ENCODE measurements at places on chromosomes 12 and 14.

DNA sequence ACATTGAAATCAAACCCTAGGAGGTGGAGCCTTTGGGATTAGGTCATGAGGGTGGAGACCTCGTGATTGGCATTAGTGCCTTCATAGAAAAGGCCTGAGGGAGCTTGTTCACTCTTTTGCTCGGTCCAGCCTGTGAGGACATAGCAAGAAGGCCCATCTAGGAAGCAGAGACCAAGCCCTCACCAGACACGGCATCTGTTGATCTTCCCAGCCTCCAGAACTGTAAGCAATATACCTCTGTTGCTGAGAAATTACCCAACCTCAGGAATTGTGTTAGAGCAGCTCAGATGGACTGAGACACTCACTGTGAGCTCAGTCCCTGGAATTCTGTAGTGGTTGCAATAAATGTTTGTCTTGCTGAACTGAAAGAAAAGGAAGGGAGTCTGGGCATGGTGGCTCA is 116.2 kb upstream of the MAP1LC3B2 start:
- no peak for DNase-seq

DNA sequence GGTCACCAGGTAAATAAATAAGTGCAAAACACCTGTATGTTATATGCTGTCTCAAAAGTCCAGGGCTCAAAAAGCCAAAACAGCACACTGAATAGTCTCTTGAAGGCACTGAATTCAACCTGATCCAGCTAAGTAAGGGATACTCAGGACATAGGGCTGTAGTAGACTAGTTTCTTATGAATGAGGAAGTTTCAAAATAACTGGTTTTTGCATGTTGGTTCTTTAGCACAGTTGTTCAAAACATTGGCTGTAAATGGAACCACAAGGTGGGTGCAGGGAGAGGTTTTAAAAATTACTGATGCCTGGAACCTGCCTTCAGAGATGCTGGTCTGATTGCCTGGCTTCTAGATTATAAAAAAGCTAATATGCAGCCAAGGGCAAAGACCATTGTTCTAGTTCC is 34.1 kb downstream of the NDUFA12 start:
- DNase-seq: no peak

DNA sequence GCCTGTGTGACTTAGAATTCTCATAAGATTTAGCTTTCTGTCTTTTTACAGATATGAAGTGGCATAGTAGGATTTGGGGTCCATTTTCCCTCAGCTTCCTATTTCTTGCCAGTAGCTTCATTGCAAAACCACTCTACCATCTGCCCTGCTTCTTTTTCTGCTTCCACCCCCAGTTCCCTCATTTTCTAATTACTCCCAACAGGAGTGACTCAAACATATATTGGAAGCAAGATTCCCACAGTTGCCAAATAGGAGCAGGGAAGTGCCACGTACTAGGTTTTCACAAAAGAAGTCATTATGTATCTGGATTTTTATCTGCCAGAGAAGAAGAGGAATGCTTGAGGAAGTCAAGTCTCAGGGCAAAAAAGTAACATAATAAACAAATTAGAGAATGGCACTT is 64.1 kb downstream of the ANO4 start:
- no peak for DNase-seq

- DNase-seq: no peak
Measured at GRCh38 chr12:116794725-116795124, 56.6 kb downstream of the RNFT2 start.

DNA sequence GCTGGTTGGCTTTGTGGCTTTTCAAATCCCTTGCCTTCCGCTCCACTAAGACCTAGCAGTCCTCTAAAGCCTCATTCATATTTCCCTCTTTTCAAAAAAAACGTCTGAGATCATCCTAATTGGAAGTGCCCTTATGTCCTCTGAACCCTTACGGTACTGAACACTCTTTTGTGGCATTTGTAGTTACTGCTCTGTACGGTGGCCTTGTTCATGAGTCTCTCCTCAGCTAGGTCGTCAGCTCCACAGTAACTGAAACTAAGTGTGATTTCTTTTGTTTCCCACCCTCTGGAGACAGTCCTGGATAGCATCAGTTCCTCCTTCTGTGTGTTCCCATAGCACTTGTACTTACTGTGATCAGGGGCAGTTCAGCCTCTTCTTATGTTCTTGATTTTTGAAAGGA is 49.7 kb downstream of the DAAM1 start:
- DNase-seq: no peak

GRCh38 chr12:3302401-3303041 is 188.5 kb upstream of the PRMT8 start:
- DNase-seq: no peak

DNA sequence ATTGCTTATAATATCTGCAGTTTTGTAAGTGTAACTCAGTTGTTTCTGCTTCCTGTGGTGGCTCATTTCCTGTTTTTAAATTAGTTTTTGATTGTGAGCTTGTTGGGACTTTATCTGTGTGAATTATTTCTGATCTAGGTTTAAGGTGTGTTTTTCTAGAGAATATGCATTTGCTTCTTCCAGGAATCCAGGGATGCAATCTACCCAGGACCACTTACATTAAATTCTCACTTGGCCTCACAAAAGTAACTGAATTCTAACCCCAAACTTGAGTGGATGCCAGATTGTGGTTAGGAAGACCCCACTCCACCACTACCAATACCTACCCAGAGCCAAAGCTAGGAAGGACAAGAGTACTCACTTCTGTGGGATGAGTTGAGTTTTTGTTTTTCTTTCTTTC is 11.9 kb downstream of the STYX start:
- no peak for DNase-seq

GRCh38 chr14:68824517-68825347 is 31.9 kb upstream of the ZFP36L1 start:
- DNase-seq: no peak

- peak; percentile 23 for DNase-seq
Measured at GRCh38 chr12:47078733-47079467, 521 bp upstream of the PCED1B start.

- DNase-seq: no peak
Measured at GRCh38 chr14:38544776-38545175, 288.9 kb upstream of the CLEC14A start.

DNA sequence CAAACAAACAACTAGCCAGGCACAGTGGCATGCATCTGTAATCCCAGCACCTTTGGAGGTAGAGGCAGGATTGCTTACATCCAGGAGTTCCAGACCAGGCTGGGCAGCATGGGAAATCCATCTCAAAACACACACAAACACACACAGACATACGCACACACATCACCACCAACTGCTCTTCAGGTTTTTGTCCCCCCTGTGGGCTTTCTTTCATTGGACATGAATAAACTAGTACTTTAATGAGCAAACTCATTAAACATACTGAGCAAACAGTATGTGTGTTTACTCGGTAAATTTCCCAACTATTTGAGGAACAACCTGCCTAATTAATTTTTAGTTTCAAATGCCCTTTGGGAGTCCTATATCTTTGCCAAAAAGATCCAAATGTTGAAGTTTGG is 10.1 kb upstream of the RASSF3 start:
- no peak for DNase-seq

DNA sequence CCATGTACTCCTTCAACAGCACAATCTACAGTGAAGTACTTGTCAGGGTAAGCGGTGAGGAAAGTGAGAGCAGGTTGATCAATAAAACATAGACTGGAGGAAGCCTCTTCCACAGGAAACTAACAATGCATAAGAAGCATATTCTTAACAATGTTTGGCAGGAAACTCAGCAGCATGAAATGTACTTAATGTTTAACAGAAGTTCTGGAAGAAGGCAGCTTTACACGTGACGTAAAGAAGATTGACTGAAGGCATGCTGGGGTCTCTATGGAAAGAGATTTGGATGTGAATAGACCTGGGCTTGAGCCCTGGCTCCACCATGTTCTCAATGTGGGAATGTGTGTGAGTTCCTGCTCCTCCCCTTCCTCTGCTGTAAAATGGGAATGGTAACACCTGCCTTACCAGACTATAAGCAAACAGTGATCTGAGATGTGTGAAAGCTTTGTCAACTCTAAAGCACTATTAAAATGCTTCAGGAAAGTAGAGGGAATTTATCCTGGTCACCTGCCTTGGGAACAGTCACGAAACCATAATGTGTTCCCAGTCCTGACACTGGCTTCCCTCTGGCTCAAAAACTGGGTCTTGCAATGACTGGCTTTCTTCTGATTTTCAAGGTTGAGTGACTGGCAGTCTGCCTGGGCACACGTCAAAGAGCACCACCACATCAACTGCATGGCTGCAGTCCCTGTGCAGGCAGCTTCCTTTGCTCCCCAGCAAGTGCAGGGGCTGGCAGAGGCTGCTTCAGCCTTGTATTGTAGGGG is 384.6 kb downstream of the APAF1 start:
- no peak for DNase-seq

- no peak for DNase-seq
Measured at GRCh38 chr14:54117396-54117795, 160.8 kb upstream of the BMP4 start.

DNA sequence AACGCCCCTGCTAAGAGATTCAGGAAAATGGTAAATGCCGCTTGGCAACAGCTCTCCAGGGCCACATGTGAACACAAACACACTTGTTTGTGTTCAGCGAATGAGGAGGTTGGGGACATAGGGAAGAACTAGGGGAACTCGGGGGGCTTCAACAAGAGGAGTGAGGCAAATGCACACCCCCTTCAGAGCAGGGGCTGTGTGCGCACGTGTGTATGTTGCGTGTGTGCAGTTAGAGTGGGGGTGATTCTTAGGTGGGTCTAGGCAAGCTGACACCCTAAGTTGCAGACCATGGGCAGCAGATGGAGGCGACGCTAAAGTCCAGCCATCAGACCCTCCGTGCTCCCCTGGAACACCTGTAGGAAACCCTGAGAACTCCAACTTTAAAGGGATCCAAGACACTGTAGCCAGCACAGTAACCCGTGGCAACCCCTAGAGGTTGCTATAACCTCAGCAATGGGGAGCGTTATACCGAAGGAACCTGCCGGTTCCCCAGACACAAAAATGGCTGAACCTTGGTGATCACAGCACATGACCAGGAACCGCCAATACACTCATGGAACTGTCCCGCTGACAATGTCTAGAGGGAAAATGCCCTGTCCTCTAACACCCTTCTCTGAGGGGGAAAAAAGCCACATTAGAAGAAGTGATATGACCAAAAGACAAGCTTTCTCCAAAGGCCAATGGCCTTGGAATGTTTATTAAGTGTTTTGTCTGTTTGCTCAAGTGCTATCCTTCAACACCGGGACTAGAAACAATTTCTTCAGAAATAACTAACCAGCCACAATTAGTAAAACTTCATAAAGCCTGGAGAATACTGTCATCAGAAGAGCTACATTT is 86.5 kb upstream of the CEP83 start:
- no peak for DNase-seq

Data from activated T-helper 1 cell treated with Interleukin-2 at 50 U/mL for 16 hours (primary cell).